ENCODE measurements at places on chromosomes 2 and 18.

- DNase-seq = peak; percentile 2
These were observed 908.3 kb upstream of the TMEFF2 start for GRCh38 chr2:193103064-193103463.

DNA sequence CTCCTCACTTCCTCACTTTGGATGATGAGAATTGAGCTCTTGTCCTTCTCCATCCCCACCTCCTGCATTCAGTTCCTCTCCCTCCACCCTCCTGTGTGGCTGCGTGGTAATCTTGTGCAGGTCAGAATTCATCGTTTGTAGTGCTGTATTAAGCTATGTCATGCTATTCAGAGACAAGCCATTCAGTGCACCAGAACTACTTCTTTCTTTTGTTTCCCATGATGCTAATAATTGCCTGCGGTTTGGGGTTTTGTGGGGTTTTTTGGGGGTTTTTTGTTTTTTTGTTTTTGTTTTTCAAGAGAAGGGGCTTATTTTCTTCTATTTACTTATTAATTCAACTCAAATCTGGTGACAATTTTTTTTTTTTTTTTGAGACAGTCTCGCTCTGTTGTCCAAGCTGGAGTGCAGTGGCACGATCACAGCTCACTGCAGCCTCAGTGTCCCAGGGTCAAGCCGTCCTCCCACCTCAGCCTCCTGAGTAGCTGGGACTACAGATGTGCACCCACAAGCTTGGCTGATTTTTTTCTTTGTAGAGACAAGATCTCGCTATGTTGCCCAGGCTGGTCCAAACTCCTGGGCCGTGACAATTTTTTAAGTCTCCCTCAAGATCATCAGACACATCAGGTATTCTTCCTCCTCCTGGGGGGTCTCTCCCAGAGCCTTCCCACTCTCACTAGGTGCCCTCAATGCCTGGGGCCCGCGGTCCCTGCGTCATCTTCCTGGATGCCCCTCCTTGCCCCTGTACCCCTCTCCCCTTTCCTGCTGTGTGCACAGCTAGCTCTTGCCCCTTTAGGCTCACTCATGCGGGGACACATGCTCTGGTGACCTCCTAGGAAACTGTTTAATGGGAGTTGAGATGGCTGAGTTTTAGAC is 37.8 kb downstream of the MAL start:
- DNase-seq = no peak

DNA sequence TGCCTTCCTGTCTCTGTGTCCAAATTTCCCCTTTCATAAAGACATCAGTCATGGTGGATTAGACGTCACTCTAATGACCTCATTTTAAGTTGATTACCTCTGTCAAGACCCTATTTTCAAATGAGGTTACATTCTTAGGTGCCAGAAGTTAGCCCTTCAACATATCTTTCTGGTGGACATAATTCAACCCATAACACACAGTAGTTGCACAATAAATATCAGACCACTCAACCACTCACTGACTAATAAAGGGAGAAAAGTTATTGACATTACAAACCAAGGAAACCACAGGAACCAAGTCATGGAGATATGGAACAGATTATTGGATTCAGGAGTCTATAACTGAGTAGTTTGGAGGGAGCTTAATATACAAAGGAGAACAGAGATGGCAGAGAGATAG is 377.4 kb upstream of the ACVR2A start:
- no peak for DNase-seq

DNA sequence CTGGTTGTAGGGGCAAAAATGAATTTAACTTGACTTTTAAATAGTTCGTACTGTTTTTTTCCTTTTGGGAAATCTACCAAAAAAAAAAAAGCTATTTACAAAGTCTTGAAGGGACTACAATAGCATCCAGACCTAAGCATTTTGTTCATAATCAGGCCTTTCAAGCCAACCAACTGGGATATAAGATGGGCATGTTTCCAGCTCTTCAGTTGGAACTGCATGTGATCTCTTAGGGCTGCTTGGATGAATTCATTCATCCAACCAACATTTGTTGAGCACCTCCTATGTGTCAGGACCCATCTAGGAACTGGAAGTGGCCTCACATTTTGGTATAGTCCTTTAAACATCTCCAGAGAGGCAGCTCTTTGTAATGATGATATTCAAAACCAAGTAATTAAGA is 98.6 kb downstream of the AAK1 start:
- DNase-seq = no peak

- DNase-seq = no peak
These were observed 488.7 kb downstream of the ARHGAP15 start for GRCh38 chr2:143617803-143618415.
